ENCODE measurements at places on chromosomes 6 and 20.

DNA sequence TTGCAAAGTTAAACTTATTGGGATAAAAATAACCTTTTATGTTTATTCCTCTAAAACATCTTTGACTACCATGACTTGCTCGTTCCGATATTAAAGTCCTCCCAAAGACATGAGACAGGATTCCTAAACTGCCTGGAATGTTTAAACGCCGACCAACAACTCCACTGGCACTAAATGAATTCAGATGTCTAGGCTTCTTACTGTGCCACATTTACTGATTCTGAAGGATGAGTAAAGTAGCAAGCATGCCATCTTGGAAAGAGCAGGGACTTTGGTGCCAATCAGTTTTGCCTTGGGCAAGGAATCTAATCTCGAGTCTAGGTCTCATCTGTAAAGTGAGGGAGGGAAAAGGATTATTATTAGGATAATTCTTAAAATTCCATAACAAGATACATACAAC is 25.3 kb downstream of the MBOAT1 start:
- DNase-seq = no peak

DNA sequence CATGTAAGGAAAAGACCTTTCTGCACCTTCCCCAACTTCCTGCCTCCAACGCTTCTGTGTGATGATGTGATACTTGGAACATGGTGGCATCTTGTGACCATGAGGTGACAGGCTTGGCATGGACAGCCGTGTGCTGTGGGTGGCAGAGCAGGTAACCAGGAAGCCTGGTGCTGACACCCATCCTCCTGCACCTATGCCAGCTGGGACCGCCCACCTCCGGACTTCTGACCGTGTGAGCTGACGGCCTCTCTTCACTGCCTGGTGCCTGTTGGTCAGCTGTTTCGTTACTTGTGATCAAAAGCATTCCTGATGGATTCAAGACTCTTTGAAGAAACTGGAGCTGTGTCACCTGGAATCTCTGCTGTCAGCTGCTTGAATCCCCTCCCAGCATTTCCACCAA is 70.3 kb downstream of the TMEM242 start:
- no peak for DNase-seq

GRCh38 chr6:12923644-12924235 is 207.2 kb downstream of the PHACTR1 start:
- DNase-seq = no peak

GRCh38 chr20:46011631-46012482 is 3.1 kb downstream of the MMP9 start:
- DNase-seq = no peak

- no peak for DNase-seq
Observed at GRCh38 chr20:45059022-45059728, 41.8 kb downstream of the KCNS1 start.

- DNase-seq = no peak
Observed at GRCh38 chr6:35610830-35611229, 77.9 kb downstream of the FKBP5 start.

- no peak for DNase-seq
Observed at GRCh38 chr20:52622081-52622480, 350.1 kb upstream of the TSHZ2 start.

DNA sequence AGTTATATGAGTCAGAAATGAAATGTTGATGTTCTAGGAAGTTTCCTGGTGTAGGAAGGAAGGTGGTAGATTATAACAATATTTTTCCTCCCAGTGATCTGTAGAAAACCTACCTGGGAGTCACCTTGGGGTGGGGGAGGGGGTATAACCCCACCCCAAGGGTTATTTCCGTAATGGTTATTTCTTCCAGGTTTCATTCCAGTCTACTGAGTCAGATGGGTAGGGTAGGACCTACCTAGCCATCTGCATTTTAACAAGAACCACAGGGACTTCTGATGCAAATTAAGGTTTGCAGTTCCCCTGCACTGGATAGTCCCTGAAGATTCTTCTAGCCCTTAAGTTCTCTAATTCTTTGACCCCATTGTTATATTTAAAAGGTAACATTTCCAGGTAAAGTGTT is 88.9 kb downstream of the ARMC2 start:
- no peak for DNase-seq

GRCh38 chr6:613981-614380 is 42.9 kb downstream of the HUS1B start:
- no peak for DNase-seq

DNA sequence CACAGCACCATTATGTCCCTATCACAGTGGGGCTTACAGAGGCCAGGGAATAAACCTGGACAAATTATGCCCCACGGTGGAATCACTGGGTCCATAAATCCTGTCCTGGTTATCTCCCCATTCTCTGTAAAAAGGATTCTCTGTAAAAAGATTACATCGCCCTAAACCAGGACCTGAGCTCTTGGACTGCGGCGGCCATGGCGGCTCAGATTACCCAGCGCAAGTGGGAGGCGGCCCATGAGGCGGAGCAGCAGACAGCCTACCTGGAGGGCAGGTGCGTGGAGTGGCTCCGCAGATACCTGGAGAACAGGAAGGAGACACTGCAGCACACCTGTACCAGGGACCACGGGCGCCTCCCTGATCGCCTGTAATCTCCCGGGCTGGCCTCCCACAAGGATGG is 8.4 kb upstream of the HLA-A start:
- DNase-seq = no peak

DNA sequence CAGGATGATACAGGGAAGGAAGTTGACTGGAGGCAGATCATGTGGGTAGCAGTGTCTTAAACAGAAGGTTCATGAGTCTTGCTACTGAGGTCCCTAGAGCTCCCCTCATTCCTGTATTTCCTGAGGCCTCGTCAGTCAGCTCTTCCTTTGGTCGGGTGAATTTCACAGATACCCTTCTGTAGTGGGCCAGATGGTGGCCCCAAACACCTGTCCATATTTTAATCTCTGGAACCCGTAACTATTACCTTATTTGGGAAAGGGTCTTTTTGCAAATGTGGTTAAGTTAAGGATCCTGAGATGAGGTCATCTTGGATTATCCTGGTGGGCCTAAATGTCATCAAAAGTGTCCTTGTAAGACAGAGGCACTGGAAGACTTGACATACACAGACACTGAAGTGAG is 9.6 kb downstream of the KCNS1 start:
- no peak for DNase-seq

- no peak for DNase-seq
Observed at GRCh38 chr20:40497899-40498691, 190.9 kb downstream of the MAFB start.

DNA sequence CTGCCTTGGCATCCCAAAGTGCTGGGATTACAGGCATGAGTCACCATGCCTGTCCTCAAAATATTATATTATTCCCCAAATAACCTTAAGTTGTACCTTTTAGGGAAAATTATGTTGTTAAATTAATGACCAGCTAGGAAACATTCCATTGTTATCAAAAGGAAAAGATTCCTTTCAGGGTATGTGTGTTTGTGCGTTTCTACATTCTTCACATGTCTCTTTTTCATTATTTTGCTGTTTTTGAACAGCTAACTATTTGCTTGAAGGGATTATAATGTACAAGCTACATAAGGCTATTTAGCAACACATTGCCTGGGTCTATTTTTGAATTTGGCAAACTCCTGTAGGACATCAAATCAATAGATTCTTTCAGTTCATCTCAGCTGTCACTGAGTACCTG is 57.1 kb downstream of the GJA1 start:
- DNase-seq = no peak

- no peak for DNase-seq
Observed at GRCh38 chr6:164108092-164108491, 693.6 kb downstream of the QKI start.

GRCh38 chr20:35575958-35576357 is 34.1 kb downstream of the ERGIC3 start:
- no peak for DNase-seq

DNA sequence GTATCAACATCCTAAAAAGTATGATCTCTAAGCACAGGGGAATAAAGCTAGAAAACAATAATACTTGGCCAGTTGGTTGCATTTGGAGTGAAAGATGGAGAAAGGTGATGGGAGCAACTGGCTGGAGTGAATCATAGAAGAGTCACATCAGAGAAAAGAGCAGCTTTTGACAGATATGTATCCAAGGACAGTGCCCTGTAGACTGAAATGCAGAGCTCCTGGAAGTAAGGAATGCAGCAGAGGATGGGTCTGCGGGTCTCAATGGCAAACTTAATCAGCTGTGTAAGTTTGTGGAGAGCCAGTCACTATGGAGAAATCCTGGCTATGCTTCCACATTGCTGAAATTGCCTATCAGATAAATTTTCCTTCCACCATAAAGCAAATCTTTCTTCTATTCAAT is 253.6 kb upstream of the PRND start:
- DNase-seq = no peak

DNA sequence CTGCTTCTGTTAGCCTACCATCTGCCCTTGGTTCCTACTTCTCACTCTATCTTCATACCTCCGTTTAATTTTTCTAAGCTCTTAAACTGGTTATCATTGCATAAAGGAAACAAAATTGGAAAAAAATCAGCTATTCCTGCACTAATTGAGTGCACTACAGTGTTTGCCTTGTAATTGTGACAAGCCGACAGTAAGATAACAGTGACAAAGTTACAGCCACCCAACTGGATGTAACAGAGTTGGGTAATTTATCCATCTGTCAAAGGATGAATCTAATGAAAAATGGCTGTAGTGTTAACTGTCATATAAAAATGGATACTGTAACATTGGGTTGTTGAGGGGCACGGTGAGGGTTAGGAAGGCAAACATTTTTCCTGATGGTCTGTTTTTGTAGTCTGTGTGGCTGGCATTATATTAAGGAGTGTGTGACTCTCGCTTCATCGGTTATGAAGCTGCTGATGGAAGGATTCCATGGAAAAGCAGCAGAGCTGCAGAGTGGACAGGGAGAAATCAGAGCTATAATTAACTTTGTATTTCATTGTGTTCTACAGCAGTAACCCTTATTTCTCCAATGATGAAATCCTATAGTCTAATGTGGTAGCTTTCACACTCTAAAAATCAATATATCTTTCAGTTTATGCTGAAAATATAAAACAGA is 12.7 kb downstream of the PBOV1 start:
- DNase-seq = no peak

GRCh38 chr6:74598462-74599393 is 607.1 kb downstream of the COL12A1 start:
- no peak for DNase-seq

- no peak for DNase-seq
Observed at GRCh38 chr20:30815577-30816181, 441.8 kb upstream of the DEFB115 start.

- DNase-seq = no peak
Observed at GRCh38 chr6:126033696-126034095, 47.4 kb downstream of the TRMT11 start.

GRCh38 chr6:24426729-24427446 is 24.2 kb downstream of the MRS2 start:
- no peak for DNase-seq

DNA sequence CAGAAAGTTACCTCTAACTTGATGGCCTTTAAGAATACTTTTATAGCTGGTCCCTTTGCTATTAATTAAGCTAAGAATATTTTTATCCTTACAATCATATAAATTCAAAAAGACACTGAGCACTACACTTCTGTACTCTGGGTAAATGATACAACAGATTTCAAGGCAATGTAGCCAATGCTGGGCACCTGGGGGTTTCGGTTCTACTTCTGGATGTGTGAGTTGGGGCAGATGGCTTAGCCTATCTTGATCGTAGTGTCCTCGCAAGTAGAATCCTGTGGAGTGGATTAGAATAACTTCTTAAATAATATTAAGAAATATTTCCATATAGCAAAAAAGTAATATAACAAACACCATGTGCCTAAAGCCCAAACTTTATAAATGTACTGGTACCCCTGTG is 96.9 kb upstream of the NT5E start:
- DNase-seq = no peak

- no peak for DNase-seq
Observed at GRCh38 chr20:10438217-10438616, 3.1 kb downstream of the SLX4IP start.

- DNase-seq = no peak
Observed at GRCh38 chr6:12324099-12324498, 33.9 kb downstream of the EDN1 start.

GRCh38 chr6:116580198-116580597 is 8.9 kb downstream of the RWDD1 start:
- no peak for DNase-seq

DNA sequence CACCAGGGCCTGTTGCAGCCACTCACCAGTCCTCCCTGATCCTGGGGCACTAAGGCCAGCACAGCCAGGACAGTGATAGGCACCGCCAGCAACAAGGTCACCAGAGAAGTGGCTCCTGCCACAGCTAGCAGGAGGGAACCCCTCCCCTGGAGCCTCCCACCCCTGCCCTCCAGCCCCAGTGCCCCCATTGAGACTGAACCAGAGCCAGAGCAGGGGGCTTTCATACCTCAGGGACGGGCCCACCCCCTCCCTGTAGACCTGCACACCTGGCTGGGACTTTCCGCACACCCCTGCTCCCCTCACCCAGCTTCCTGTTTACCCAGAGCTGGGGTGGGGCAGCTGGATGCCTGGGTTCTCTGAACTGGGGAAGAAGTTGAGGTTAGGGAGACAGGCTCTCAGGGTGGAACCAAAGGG is at the start of gene LTB:
Gene LTB, minus strand, starts transcription at position 195 of the 414 bp plus-strand sequence. Its CDS starts 7 bp downstream, at position 188.
- DNase-seq = peak; percentile 72
